ENCODE measurements at places on chromosomes 16 and 17.

- no peak for DNase-seq
Observed at GRCh38 chr16:20851601-20852000, 45.3 kb downstream of the REXO5 start.

DNA sequence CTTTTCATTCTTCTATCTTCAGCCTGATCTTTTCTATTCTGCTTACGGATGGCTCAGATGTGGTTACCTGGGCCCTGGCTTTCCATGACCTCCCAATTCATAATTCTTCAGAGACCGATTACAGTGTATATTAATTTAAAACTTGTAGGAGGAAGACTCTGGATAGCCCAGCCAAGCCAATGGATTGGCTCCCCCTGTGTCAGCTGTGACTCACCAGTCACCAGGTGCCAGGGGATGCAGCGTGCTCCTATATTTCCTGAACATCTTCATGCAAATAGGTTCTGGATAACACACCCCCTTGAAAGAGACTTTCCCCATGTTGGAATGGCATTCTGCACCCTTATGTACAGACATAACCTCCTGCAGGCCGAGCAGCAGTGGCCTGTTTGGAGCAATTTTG is 208.3 kb upstream of the WSCD1 start:
- no peak for DNase-seq

DNA sequence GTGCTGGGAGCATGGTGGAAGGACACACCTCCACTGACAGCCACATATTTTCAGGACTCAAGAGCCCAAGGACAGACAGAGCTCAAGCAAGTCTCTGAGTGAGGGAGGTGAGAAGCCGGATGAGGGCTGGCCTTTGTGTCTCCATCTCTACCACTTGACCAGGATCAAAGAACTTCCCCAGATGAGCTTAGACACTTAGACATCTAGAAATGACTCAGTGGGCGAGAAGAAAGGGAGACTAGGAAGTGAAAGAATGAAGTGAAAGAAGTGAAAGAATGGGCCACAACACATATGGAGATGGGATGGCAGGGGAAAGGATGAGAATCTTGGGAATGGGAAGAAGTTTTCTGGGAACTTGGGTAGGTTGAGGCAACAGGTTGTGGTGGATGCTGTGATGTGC is 274.9 kb upstream of the CCL2 start:
- DNase-seq, result no peak

DNA sequence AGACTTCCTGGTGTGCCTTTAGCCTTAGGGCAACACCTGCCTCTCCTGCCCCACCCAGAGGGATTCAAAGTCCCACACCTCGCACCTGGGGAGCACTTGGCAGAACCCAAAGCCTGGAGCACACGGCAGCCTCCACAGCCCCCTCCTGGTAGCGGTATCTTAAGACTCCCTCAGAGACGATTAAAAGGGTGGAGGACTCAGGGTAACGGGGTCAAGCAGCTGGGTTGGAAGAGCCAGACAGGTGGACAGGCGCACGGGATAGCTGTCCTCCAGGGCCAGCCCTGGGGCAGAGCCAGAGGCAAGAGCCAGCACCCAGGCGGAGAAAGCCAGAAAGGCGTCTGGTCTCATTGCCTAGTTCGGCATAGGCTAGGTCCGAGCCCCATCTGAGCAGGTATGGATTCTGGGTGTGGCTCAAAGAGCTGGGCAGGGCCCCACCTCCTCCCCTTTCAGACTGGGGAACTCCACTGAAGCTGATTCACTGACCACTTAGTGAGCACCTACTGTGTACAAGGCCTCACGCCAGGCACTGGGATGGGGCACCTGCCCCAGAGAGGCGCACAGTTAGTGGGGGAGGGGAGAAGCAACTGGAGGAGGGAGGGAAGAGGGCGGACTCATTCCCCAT is 55.0 kb upstream of the MEAK7 start:
- peak; percentile 12 for DNase-seq

GRCh38 chr16:4391631-4392381 is 20.2 kb downstream of the VASN start:
- no peak for DNase-seq

- DNase-seq, result no peak
Observed at GRCh38 chr17:50289278-50289677, 15.0 kb downstream of the TMEM92 start.

GRCh38 chr17:19359856-19360255 is 2.7 kb downstream of the B9D1 start:
- DNase-seq, result no peak

- no peak for DNase-seq
Observed at GRCh38 chr17:41178843-41179616, 1.0 kb upstream of the KRTAP4-2 start.
